SK-MEL-5 (cell line): ENCODE measurements at places on chromosomes 3 and 15. TPM values are rescaled to one million over a fixed set of nuclear protein-coding genes. Genes with fewer than 3 reads are reported as not detected.
A peak's percentile ranks its signal among the peaks of the same experiment; 100 is the strongest.

GRCh38 chr3:129310111-129311011 is 31.7 kb downstream of the HMCES start:
- DNase-seq = no peak

GRCh38 chr3:122615303-122615702 is 37.9 kb downstream of the PARP15 start:
- peak; percentile 36 for DNase-seq

- no peak for DNase-seq
Observed at GRCh38 chr3:29854821-29855220, 574.0 kb downstream of the RBMS3 start.

DNA sequence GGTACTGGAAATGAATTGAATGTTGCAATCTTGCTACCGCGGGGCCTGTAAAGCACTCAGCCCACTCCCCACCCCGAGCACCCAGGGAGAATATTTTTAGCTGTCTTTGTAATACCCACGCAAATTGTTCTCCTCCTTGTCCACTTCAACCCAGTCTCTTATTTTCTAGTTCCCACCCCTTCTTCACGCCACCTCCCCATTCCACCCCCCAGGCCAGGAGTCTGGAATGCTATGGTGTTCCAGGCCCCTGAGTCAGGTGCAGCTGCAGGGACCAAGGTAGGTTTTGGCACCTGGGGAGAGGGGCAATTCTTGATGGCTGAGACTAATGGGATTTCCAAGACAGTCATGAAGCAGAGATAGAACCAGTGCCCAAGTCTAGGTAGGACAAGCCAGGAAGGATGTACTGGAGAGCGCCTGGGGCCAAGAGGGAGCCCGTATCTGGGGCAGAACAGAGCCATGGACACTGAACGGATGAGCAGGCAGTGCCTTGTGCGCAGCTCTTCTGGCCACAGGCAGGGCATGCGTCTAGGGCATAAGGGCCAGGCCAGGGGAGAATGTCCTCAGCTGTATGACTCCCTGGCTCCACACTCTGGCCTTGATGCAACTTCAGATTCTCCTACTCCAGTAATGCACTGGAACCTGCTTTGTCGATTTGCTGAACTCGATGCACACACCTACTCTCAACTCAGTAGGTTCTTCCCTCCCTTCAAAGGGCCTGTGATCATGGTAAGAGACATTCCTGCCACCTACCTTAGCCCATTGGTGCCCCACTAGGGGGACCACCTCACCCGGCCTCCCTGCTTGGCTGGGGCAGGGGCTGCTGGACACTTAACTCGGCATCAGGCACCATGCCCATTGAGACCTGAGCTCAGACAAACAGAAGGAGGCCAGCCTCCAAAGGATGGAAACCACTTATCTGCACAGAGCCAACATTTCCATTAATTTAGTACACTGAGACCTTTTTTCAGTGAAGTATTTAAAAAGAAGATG is 34.6 kb upstream of the MAGEF1 start:
- no peak for DNase-seq

- peak; percentile 15 for DNase-seq
Observed at GRCh38 chr3:188584958-188585689, 431.2 kb downstream of the LPP start.

The CCDC174 gene
- total RNA-seq = 20.0 and 21.7 TPM in 2 replicates

The FAM162A gene
- 80.0 and 92.9 TPM in 2 replicates for total RNA-seq
